ENCODE measurements at places on chromosomes 1 and 21.

DNA sequence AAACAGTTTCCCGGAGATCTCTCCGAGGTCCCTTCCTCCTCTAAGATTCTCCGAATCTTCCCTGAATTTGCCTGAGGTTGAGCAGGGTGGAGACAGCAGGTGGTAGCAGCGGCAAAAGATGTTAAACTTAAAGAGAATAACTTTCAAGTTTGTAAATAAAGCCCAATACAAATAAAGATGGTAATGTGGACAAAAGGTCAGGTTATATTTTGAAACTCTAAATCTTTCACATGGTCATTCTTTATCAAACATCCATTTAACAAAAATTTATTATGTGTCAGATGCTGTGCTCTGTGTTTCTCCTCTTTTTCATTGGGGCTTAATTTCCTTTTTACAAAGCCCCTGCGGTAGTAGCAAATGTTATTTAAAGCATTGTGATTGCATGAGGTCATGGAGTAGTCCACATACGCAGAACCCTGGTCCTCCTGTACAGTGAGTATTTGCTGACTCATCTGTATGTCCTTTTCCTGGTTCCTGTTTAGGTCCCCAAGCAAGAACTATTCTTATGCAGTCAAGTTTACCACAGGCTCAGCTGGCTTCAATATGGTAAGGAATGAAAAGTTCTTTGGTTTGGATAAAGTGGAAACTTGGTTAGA, 119.2 kb downstream of the ITSN1 start:
- no peak for DNase-seq

DNA sequence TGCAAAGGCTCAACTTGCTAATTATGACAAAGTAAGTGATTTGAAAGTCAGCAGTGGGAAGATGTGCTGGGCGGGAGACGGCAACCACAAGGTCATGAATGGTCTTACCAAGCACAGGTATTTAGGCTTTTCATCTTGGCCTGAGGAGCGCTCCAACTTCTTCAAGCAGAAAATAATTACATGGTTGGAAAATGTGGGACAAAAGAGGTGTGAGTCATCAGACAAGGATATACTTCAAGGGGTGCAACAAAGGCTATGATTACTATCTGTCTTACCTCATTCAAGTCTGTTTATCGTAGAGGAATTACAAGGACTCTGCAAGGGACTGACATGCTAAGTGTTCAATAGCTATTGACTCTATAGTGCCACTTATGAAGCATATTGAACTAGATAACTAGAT, 2005.7 kb downstream of the MRPL39 start:
- DNase-seq, result no peak

- DNase-seq, result no peak
Observed at GRCh38 chr1:165879946-165880345, 52.5 kb downstream of the UCK2 start.

GRCh38 chr1:145985502-145986439, 10.6 kb downstream of the TXNIP start:
- no peak for DNase-seq

Measured in NCI-H2081 (cell line).